ENCODE measurements at places on chromosomes 2 and 18. TPM values are rescaled to one million over a fixed set of nuclear protein-coding genes. Genes with fewer than 3 reads are reported as not detected.

MLPH gene
- total RNA-seq = 5.3 TPM

GRCh38 chr2:207148020-207148419, 17.7 kb downstream of the KLF7 start:
- no peak overlapping the region for H3K4me3 ChIP-seq
- no peaks in the 10 kb centered on the region for H3K27me3 ChIP-seq
- peaks cover 98% of the 10 kb centered on the region for H3K4me1 ChIP-seq
- no peaks in the 10 kb centered on the region for H3K36me3 ChIP-seq
- peak overlapping the region; percentile 84 for H3K27ac ChIP-seq

AMER3 gene
- not detected for total RNA-seq

ALPI gene
- total RNA-seq = 0.17 TPM

GRCh38 chr2:51707625-51708024, 675.7 kb upstream of the NRXN1 start:
- no peak overlapping the region for H3K27ac ChIP-seq
- no peaks in the 10 kb centered on the region for H3K36me3 ChIP-seq
- DNase-seq = no peak
- H3K27me3 ChIP-seq = no peaks in the 10 kb centered on the region
- H3K4me3 ChIP-seq = no peak overlapping the region
- no peaks in the 10 kb centered on the region for H3K4me1 ChIP-seq

DNA sequence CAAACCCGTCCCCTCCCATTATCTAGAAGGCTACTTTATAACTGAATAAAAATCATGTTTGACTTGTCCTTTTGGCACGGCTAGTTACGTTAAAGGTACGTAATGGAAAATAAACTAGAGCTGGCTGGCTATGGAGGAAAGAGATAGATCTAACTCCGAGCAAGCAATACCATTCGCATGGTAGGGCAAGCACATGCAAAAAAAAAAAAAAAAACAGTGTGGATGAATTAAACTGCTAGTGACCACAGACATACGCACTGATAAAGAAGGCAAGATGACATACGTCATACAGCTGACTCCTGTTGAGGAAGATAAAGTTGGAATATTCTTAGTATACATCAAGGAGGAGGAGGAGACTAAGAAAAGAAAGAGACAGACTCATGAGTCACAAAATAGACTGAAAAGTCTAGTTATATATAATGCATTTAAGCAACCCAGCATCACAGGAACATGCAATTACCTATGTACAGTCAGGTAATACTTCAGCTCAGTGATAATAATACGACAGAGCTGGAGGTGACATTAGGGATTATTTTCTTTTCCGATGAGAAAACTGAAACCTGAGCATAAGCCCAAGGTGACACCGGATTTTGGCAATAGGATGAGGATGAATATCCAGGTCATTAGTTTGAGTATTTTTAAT, 37.9 kb upstream of the NARS1 start:
- H3K4me3 ChIP-seq = no peak overlapping the region
- DNase-seq = no peak
- peaks cover 12% of the 10 kb centered on the region for H3K36me3 ChIP-seq
- peaks cover 2% of the 10 kb centered on the region for H3K4me1 ChIP-seq

GRCh38 chr2:69615969-69616368, 27.6 kb downstream of the AAK1 start:
- H3K4me3 ChIP-seq = no peak overlapping the region
- peaks cover 33% of the 10 kb centered on the region for H3K4me1 ChIP-seq
- H3K27ac ChIP-seq = no peak overlapping the region
- H3K36me3 ChIP-seq = no peaks in the 10 kb centered on the region

DNA sequence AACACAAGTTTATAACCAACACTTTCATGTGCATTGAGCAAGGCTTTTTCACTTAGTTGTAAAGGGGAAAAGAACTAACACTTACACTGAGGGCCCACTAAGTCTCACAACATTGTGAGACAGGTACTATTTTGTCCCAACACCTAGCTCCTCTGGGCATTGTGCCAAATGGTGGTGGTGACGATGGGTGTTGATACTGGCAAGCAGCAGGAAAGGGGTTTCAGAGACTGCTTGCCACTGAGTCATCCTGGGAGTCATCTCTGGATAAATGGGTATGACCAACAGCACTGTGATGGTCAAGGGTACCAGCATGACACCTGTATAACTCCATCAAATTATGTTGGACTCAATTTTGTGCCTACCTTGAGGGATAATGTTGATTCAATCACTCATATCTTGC, 138.8 kb upstream of the ITGA6 start:
- H3K36me3 ChIP-seq = no peaks in the 10 kb centered on the region
- DNase-seq = no peak
- peaks cover 31% of the 10 kb centered on the region for H3K4me1 ChIP-seq
- no peaks in the 10 kb centered on the region for H3K27me3 ChIP-seq

SP110 gene
- total RNA-seq = 18.4 TPM

DNA sequence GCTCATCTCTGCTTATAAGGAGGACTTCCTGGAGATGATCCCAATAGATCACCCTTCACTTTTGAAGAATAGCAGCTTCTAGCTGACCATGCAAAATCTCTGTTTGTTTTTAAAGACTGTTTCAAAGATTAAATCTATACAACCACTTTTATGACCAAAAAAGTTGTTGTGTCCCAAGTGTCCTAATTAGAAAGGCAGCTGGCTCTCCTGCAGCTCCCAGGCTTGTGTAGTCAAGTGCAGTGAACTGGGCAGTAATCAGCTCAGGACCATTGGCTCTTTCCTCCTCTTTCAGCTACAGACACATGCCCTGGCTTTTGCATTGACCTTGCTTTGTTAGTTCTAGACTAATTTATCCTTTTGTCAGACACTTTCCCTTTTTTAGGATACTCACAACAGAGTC, 10.4 kb downstream of the ST8SIA3 start:
- H3K36me3 ChIP-seq = no peaks in the 10 kb centered on the region
- no peaks in the 10 kb centered on the region for H3K4me1 ChIP-seq
- H3K27me3 ChIP-seq = no peaks in the 10 kb centered on the region
- DNase-seq = no peak
- no peak overlapping the region for H3K27ac ChIP-seq
- no peak overlapping the region for H3K4me3 ChIP-seq

METAP1D gene
- 6.6 TPM for total RNA-seq

DNA sequence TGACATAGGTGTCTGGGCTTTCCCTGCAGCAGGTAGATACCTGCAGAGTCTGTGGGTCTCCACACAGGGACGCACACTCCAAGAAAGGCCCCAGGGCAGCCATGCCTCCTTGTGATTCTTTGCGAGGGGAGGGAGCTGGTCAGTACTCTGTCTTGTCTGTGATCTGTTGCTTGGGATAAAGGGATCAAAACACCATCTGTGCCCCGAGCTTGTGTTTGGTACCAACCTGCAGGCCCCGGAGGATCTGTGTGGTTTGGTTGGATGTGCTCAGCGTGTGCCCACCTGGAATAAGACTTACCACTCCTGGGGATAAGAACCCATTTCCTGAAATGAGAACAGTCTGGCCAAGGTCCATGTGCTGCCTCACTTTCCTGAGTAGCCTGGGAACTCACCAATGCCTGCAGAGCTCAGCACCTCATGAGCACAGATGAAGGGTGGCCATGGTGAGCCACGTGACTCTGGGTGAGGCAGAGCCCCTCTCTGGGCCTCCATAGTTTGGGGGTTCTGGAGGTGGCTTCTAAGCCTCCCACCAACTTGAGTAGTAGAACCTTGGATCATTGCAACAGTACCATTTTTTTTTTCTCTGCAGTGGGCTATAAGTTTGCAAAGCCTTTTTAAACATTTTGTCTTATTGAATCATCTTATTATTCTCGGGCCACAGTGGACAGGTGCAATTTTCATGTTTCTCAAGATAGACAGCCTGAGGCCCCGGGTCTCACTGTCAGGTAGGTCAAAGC, 134.8 kb downstream of the DDX1 start:
- no peak for DNase-seq
- H3K4me1 ChIP-seq = peaks cover 17% of the 10 kb centered on the region
- H3K27me3 ChIP-seq = no peaks in the 10 kb centered on the region
- no peak overlapping the region for H3K27ac ChIP-seq
- no peaks in the 10 kb centered on the region for H3K36me3 ChIP-seq

DNA sequence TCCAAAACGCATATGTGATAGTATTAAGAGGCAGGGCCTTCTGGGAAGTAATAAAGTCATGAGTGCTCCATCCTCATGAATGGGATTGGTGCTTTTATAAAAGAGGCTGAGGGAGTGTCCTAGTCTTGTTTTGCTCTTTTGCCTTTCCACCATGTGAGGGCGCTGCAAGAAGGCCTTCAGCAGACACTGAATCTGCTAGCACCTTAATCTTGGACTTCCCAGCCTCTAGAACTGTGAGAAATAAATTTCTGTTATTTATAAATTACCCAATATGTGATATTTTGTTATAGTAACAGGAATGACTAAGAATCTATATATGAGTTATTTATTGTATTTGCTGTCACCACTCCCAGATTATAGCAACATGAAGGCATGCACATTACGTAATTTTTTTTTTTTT, 63.5 kb downstream of the PLA2R1 start:
- H3K27ac ChIP-seq = no peak overlapping the region
- no peaks in the 10 kb centered on the region for H3K36me3 ChIP-seq
- H3K4me3 ChIP-seq = no peak overlapping the region
- DNase-seq = no peak

GRCh38 chr2:237128026-237128703, 42.5 kb downstream of the COPS8 start:
- H3K27ac ChIP-seq = peak overlapping the region; percentile 79
- no peak overlapping the region for H3K4me3 ChIP-seq
- H3K27me3 ChIP-seq = no peaks in the 10 kb centered on the region
- DNase-seq = peak; percentile 97

DNA sequence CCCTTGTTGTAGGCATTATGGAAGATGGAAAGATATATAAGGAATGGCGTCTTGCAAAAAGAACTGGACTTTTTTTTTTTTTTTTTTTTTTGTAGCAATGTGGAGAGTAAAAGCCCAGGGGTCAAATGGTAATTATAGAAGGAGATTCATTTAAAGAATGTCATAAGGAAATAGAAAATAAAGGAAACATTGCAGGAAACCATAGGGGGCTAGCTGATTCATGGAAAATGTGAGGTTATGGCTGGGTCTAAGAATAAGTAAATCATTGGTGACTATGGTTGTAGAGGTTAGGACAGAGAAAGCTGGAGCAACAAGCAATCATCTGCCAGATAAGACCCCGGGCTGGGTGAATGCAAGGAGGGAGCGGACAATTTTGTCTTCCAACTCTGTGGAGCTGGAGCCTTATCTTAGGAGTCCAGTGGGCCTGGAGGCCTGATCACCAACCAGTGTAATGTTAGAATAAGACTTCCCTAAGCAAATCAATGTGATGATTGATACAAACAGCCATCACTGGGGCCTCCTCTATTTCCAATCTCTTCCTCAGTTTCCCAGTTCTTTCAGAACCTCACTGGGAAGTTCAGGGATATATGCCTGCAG, 201.2 kb upstream of the TNP1 start:
- no peak overlapping the region for H3K4me3 ChIP-seq
- DNase-seq = no peak
- peaks cover 26% of the 10 kb centered on the region for H3K4me1 ChIP-seq
- H3K27ac ChIP-seq = no peak overlapping the region
- no peaks in the 10 kb centered on the region for H3K27me3 ChIP-seq

TRIM43 gene
- not detected for total RNA-seq

DNA sequence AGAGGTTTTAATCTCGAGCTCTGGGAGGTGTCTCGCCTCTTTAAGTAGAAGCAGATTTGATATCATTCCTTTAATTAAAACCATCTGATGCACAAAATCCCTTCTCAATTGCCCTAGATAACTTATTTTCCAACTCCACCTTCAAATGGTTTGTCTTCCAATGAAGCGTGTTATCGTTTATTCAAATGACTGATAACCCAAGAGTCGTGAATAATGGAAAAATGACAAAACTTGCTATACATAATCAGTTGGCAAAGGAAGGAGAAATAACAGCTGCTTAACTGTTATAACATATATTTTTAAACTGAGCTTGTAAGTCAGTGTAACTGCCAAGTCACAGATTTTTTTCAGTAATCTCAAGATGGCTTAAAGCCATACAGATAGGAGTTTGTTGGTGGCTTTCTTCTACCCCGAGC, 144.6 kb downstream of the QPCT start:
- H3K4me1 ChIP-seq = no peaks in the 10 kb centered on the region
- H3K4me3 ChIP-seq = no peak overlapping the region
- no peaks in the 10 kb centered on the region for H3K27me3 ChIP-seq
- H3K27ac ChIP-seq = no peak overlapping the region

ABCG5 gene
- not detected for total RNA-seq

ZNF532 gene
- total RNA-seq = 121 TPM

GRCh38 chr2:238239543-238239862, 335 bp downstream of the HES6 start:
- H3K36me3 ChIP-seq = no peaks in the 10 kb centered on the region
- no peaks in the 10 kb centered on the region for H3K27me3 ChIP-seq
- DNase-seq = no peak
- peak overlapping the region; percentile 84 for H3K27ac ChIP-seq
- peak overlapping the region; percentile 83 for H3K4me3 ChIP-seq

DNA sequence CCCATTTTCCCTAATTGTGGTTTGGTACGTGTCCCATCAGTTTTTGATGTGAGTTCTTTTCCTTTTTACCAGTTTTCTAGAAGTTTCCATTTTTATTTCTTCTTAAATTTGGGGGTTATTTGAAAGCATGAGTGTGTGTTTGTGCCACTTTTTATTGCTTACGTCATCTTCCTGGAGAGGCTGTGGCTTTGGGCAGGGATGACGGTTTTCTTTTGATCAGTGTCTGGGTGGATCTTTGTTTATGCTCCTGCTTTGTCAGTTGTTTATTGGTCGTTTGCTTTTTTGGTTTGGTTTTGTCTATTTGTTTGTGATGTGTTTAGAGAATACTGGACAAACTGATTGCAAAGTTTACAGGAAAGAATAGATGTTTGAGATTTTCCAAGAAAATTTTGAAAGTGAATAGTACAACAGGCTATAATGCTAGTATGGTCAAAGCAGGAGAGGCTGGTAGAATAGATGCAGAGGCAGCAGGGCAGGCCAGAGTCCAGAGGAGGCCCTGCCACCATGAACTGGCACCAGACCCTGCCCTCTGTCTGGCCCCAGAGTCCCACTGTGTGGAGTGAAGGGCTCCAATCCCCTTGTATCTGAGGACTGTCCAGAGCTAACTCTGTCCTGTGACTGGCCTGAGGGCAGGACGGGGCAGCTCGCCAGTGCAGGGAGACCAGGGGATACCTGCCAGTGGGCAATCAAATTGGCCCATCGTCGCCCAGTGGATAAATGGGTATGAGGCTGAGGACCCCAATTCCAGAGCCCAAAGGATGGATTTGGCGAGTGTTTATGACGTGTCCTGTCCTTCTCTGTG, 23.4 kb upstream of the SNED1 start:
- H3K36me3 ChIP-seq = no peaks in the 10 kb centered on the region
- no peak overlapping the region for H3K4me3 ChIP-seq
- peaks cover 10% of the 10 kb centered on the region for H3K27me3 ChIP-seq
- no peaks in the 10 kb centered on the region for H3K4me1 ChIP-seq

FASTKD1 gene
- 9.9 TPM for total RNA-seq

- no peaks in the 10 kb centered on the region for H3K27me3 ChIP-seq
- no peak for DNase-seq
- H3K36me3 ChIP-seq = no peaks in the 10 kb centered on the region
- H3K4me3 ChIP-seq = no peak overlapping the region
- H3K4me1 ChIP-seq = peaks cover 5% of the 10 kb centered on the region
- no peak overlapping the region for H3K27ac ChIP-seq
These were observed 397.7 kb downstream of the NUP35 start for GRCh38 chr2:183521911-183522310.

Data from esophagus muscularis mucosa (tissue), 4 donors.